ENCODE measurements at places on chromosomes 7 and 10.

DNA sequence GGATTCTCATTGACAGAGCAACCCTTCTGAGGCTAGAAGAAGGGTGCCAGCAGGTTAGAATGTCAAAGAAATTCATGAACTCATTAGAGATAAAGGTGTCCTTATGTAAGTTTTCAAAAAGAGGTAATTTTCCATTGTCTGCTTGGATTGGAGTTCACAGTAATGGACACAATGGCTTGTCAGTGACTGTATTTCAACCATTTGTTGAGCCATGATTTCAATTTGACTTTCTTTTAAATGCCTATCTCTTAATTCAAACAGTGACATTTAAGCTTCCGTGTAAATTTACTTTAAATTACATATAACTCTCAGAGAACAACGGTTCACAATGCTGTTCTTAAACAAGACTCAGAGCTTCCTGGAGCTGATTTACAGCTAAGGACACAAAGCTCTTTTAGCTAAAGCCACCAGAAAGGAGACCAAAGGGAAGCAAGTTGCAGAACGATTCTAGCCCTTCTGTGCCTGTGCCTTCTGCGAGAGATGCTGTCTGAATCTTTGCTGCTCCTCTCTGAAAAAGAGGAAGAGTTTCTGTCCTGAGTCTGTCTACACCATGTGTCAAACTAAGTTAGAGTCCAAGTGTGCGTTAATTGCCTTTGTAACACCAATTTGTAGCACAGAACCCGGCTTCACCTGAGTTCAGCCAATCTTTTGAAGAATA lies 42.2 kb upstream of the PFKP start:
- no peak for DNase-seq

DNA sequence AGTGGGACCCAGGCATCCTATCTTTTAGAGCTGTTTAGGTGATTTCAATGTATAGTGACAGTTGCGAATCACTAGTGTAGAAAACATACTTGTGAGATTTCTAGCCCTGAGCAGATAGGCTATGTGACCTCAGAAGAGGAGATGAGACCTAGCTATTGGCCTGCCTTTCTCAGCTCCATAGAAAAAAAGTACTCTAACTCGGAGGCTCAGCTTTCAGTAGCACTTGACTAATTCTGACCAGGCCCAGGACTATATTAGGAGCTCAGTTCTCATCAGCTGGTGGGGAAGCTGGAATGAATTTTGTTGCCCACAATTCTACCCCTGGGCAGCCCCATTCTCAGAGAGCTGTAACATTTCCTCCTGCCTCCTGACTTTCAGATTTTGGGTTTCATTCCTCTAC lies 179.9 kb upstream of the NAMPT start:
- DNase-seq, result no peak

GRCh38 chr7:158236400-158236799 lies 351.2 kb downstream of the PTPRN2 start:
- no peak for DNase-seq

GRCh38 chr10:62377026-62377415 lies 2.9 kb downstream of the ZNF365 start:
- no peak for DNase-seq

GRCh38 chr7:117157241-117158209 lies 165.3 kb downstream of the WNT2 start:
- no peak for DNase-seq

DNA sequence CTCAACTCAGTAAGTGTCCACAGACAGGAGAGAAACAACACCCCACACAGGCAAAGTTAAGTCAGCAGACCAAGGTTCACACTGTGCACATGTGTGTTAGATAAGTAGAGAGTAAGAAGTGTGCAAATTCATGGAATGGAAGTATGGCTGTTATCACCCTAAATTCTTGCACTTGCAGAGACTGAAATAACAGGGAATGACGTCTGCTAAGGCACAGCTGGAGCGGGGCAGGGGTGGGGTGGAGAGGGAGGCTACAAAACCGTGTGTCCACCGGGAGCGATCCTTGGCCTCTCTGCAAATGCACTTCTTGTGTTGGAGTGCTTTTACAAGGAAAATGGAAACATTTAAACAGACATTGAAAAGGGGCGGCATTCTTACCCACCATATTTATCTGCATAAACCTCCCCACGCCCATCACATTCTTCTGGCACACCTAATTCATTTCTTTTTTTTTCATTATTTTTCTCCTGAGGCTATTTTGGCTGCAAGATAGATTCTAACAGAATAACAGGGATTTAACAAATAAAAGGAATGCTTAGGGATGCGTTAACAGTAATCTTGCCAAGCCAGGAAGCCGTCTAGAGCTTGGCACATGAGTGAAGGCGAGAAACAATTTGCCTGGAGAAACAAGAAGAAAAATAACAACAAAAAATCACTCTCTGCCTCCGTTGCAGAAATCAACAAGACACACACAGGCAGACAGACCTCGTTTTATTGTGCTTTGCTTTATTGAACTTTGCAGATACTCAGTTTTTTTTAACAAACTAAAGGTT lies 30.1 kb downstream of the TNS3 start:
- DNase-seq, result no peak

DNA sequence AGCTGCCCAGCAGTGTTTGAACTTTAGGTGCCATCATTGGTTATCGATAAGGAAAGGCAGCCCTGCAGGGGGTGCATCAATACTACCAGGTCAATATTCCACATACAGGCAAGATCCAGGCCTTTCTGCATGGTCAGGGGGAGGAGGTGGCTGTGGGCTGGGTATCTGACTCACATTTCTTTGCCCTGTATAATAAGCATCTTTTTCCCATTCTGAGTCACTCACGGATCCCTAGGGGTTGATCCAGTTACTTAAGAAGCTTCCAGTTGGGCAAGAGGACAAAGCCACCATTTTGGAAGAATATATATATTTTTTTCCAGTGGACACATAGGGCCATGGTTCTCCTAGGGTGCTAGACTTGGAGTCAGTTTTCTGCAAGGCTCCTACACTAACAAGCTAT lies 114.2 kb upstream of the HABP2 start:
- DNase-seq, result no peak
